ENCODE measurements at places on chromosomes 7 and 10.

- no peak for DNase-seq
Observed at GRCh38 chr7:117192108-117192507, 130.8 kb downstream of the WNT2 start.

GRCh38 chr7:129776362-129776722 is 164.8 kb downstream of the NRF1 start:
- DNase-seq = no peak

DNA sequence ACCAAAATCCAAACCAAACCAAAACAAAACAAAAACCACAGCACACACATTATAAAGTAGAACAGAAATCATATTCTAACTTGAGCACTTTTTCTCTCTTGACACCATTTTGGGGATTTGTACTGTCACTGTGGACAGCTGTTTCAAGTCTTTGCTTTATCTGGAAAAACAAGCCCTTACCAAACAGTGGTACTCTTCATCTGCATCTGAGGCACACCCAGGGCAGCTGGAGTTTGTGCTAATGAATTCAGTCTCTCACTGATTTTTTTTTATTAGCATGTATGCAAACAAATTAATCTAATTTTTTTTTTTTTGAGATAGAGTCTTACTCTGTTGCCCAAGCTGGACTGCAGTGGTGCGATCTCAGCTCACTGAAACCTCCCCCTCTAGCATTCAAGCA is 171.4 kb downstream of the RAPGEF5 start:
- DNase-seq = no peak

DNA sequence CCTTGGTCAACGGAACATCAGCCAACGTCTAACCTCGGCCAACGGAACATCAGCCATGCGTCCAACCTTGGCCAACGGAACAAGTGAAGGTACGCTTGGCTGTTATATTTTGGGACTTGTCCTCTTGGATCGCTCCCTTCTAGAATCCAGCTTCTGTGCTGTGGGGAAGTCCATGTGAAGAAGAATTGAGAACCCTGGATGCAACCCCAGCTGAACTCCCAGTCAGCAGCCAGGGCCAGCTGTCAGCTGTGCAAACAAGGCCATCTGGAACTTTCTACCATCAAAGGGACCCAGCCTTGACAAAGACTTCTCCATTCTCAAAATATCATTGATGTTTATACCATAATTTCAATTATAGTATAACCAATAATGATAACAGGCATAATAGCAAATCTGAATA is 43.3 kb upstream of the ITGA8 start:
- no peak for DNase-seq

- DNase-seq = no peak
Observed at GRCh38 chr7:114426382-114426781, 11.8 kb downstream of the FOXP2 start.
